ENCODE measurements at places on chromosomes 11 and 22.
A peak's percentile ranks its signal among the peaks of the same experiment; 100 is the strongest.

- DNase-seq = no peak
Observed at GRCh38 chr11:47987310-47987709, 7.0 kb downstream of the PTPRJ start.

DNA sequence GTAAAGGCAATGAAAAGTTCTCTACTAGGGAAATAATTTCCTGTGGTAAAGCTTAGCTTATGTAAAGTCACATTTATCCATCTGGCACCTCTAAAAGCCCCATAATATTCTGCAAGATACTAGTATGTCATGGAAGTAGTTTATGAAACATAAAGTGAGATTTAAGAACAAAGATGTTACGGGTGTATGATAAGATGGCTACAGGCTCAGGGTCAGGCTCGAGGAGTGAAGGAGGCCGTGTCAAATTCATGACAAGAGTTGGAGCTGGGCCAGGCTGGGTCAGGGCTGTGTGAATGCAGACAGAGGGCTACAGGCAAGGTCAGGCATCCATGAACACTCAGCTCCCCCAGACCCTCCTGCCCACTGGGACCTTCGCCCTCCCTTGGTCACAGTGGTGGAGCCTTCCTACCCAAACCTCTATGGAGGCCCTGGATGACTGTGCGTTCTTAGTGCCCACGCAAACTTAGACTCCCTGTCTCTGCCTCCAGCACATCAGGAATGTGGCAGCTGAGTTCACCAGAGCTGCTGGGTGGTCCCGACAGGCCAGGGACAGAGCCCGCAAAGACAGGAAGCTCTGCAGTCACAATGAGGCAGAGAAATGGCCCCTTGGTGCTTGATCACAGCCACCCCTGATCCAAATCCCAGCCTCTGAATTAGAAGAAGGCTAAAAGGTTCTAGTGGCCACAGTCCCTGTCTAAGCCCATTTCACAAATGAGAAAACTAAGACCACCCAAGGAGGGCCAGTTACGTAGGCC, 14.8 kb downstream of the IGLL5 start:
- no peak for DNase-seq

- DNase-seq = no peak
Observed at GRCh38 chr22:22020425-22020852, 37.9 kb upstream of the TOP3B start.

GRCh38 chr11:17684550-17684949, 34.8 kb upstream of the MYOD1 start:
- DNase-seq = no peak

GRCh38 chr11:122628810-122629555, 26.5 kb upstream of the UBASH3B start:
- DNase-seq = peak; percentile 66

- DNase-seq = no peak
Observed at GRCh38 chr11:79255965-79256364, 184.9 kb downstream of the TENM4 start.

GRCh38 chr11:6263662-6264061, 4.0 kb downstream of the CCKBR start:
- DNase-seq = no peak

DNA sequence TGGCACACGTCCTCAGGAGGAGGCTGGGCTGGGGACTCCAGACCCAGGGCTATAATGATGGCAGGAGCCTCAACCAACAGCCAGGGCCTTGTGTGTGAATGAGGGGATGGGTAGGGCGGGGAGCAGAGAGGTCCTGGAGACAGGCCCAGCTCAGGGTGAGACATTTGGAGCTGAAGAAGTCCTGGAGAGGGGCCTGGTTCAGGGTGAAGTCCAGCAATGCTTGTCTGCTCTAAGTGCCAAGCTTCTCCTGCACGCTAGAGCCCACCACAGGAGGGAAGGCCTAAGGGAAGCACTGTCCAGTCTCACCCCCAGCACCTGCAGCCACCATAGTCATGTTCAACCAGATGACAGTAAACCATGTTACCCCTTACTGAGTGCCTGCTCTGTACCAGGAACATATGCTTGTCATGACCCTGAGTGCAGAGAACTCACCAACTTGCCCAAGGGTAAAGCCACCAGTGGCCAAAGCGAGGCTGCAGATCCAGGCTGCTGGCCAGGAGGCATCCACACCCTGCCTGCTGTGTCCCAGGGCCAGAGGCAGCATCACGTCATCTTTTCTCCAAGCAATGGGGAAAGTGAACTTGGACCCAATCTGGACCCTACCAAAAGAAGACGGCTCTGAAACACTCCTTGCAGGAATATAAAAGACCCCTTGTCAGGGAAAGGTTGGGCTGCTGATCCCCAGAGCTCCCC, 24.0 kb downstream of the LMO1 start:
- no peak for DNase-seq

DNA sequence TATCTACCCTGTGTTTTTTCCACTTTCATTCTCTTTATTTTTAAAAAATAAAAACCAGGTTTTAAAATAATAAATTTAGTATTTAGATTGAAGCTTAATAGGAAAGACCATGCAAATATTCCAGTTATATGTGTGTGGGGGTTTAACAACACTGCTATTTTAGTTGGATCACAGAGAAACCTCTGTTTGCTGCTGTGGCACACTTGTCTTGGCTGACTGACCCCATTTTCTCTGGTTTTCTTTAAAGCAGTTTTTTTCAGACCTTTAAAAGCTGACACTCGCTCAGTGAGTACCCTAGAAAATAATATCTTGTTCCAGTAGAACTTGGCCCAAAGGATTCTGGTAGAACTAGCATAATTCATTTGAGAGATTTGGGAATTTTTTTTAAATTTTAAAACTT, 31.6 kb downstream of the ACER3 start:
- no peak for DNase-seq

DNA sequence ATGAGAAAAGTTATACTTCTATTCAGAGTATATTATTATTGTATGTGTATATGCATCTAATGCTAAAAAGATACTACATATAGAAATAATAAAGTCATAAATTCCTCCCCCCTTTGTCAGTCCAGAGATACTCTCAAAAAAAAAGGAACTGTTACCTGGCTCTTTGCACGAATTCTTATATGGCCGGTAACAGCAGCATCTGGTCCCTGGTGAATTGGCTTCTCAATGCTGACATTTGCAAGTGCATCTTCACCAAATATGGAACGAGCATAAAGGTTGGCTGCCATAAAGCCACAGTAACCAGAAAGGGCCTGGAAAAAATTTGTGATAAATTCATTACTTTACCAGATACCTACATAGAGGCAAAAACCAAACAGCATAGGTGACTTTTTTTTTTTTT, 41.2 kb downstream of the COPB1 start:
- no peak for DNase-seq

GRCh38 chr11:77072851-77073327, 6.1 kb downstream of the CAPN5 start:
- DNase-seq = no peak

- no peak for DNase-seq
Observed at GRCh38 chr11:128262463-128263345, 324.7 kb downstream of the ETS1 start.

GRCh38 chr11:72411623-72412419, 22.5 kb downstream of the CLPB start:
- DNase-seq = no peak

GRCh38 chr22:40727964-40728615, 48.8 kb downstream of the MCHR1 start:
- no peak for DNase-seq

DNA sequence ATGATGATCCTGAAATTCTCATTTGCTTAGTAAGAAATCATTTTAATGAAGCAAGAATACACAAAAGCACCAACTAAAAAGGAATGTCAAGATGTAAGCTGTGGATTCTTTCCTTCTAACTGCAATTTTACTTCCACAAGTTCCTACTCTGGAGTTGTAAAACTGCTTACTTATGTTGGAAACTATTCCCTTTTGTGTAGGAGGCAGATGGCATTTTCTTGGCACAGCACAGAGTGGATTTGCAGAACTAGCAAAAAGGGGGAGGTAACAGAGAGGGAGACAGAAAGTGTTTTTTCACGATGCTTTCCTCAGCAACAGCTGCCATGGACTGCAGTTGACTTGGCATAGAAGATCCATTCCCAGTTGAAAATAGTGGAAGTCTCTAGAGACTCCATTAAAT, 1112.0 kb upstream of the RAG2 start:
- DNase-seq = no peak

DNA sequence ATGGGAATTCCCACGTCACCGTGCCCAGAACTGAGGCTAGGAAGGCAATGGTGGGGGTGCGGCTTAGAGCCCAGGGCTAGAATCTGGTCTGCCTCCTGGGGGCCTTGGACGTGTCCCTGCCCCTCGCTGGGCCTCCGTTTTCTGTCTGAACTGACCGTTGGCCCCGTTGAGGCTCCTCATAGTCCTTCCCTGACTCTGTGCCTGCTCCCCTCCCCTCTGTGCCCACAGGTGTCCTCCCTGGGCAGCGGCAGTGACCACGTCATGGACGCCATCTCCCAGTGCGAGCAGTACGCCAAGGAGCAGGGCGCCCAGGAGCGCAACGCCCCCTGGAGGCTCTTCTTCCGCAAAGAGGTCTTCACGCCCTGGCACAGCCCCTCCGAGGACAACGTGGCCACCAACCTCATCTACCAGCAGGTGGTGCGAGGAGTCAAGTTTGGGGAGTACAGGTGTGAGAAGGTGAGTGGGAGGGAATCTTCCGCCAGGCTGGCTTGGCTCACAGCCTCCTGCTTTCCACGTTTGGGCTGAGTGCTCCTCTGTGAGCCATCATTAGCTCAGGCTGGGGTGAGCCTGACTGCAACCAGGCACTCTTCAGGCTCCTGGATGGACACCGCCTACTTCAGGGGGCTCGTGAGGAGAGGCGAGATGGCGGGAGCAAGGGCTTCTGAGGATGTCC, 63.9 kb downstream of the MYO7A start:
- no peak for DNase-seq

- no peak for DNase-seq
Observed at GRCh38 chr11:117946156-117946841, 17.1 kb upstream of the TMPRSS13 start.

GRCh38 chr11:8019314-8020243, 32.4 kb downstream of the EIF3F start:
- no peak for DNase-seq

GRCh38 chr22:40517631-40518030, 118.9 kb downstream of the MRTFA start:
- no peak for DNase-seq

- no peak for DNase-seq
Observed at GRCh38 chr11:46858920-46859546, 13.0 kb upstream of the CKAP5 start.

DNA sequence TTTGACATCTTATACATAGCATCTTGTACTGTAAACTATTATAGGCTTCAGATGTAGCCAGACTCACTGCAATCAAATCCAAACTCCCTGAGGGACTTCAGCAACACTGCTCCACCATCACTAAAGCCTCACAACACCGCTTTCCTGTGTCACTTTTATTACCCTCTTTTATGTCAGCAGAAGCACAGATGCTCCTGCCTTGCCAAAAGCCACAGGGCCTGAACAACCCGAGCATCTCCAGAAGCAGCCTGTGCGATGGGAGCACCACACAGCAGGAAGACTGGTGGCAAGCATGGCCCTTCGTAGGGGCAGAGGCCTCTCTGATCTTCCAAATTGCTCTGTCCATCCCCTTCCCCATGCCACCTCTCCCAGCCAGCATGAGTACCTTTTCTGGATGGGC, 22.9 kb downstream of the TMEM123 start:
- DNase-seq = no peak

DNA sequence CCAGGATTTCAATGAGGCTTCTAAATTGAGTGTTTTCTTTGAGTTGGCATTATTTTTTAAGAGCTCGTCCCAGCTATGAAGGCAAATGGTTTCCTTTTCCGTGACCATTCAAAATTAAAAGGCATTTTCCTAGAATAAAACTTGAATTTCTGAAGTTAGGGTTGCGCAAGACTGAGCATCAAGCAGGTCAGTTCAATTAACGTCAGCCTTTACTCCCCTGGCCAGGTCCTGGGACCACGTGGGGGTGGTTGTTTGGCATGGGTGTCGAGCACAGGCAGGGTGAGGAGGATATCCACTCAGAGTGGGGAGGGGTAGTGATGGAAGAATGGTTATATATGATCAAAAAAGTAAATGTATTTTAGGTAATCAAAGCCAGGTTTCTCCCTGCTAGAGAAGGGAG, 43.4 kb upstream of the TSKU start:
- no peak for DNase-seq

GRCh38 chr11:69504576-69505335, 23.3 kb downstream of the LINC01488 start:
- DNase-seq = no peak

DNA sequence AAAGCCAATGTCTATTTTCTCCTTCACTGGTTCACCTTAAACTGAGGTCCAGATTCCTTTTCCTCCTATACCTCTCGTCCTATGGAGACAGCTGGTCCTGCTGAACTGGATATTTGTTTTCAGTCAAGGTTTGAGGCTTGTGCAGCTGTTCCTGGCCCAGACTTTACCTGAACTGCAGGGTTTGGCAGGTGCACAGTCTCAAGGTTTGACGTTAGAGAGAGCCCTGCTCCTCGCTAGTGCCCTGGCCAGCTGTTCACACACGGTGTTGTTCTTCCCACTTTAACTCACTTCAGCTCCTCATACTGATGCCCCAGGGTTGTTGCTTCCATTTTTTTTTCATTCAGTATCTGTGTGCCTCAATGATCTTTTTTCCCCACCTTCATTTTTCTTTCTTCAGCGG, 74.0 kb upstream of the TTC12 start:
- DNase-seq = no peak

DNA sequence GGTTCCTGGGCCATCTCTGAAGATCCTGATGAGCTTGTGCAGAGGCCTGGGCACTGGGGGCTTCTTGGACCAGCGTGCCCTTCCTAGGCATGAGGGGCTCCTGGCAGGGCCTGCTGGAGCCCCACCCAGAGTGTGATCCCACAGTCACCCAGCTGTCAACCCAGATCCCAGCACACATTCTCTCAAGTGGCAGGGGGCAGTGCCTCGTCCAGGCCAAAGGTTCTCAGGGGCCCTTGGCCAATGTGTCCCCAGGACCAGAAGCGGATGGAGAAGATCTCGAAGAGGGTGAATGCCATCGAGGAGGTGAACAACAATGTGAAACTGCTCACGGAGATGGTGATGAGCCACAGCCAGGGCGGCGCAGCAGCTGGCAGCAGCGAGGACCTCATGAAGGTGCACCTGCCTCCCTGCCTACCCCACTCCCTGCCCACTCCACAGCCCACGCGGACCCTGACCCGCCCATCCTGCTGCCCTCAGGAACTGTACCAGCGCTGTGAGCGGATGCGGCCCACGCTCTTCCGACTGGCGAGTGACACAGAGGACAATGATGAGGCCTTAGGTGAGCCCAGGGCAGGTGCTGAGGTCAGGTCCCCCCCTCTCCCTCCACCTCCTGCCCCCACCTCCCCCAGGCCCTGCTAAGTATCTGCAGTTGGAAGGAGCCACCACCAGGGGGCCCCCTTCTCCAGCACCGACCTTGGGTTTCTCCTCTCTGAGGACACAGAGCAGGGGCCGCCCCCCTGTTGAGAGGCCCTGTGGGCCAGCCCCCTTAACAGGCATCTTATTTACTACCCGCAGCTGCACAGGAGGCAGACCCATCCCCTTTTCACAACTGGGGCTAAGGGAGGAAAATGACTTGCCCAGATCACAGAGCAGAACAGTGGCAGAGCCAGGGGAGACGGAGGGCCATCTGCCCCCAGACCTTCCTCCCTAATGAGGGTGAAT, 14.7 kb downstream of the GGA1 start:
- peak; percentile 52 for DNase-seq

- no peak for DNase-seq
Observed at GRCh38 chr11:72793076-72793424, 797 bp downstream of the STARD10 start.
